NCI-H1694 (cell line): ENCODE measurements at places on chromosomes 13 and 19.

DNA sequence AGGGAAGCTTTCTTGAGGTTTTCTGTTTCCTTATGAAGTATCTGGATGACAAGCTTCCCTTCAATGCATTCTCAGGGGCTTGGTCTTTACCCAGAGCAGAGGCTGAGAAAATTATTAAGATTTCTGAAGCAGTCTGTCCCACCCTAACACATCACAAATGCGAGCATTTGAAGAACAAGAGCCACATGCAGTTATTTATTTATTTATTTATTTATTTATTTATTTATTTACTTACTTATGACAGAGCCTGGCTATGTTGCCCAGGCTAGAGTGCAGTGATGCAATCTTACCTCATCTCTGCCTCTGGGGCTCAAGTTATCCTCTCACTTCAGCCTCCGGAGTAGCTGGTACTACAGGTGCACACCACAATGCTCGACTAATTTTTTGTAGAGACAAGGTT lies 38.4 kb downstream of the SPRYD7 start:
- no peak for DNase-seq

DNA sequence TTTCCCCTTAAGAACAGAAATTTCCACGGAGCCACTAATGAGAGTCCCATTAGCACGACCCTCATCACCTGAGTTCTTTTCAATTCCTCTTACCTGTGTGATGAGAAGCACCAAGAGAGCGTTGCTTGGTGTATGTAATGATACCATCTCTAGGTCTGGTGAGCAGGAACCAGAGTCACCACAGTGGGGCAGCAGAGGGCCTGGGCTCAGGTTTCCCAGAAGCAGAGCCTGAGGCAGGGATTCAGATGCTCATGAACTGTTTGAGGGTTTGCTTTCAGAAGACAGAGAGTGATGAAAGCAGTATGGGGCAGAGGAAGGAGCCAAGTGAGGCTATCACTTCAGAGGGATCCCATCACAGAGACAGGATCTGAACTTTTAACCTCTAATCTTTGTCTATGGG lies 3.1 kb upstream of the PTPRH start:
- DNase-seq, result peak; percentile 75

- DNase-seq, result no peak
Measured at GRCh38 chr19:3606174-3606689, 443 bp downstream of the TBXA2R start.

DNA sequence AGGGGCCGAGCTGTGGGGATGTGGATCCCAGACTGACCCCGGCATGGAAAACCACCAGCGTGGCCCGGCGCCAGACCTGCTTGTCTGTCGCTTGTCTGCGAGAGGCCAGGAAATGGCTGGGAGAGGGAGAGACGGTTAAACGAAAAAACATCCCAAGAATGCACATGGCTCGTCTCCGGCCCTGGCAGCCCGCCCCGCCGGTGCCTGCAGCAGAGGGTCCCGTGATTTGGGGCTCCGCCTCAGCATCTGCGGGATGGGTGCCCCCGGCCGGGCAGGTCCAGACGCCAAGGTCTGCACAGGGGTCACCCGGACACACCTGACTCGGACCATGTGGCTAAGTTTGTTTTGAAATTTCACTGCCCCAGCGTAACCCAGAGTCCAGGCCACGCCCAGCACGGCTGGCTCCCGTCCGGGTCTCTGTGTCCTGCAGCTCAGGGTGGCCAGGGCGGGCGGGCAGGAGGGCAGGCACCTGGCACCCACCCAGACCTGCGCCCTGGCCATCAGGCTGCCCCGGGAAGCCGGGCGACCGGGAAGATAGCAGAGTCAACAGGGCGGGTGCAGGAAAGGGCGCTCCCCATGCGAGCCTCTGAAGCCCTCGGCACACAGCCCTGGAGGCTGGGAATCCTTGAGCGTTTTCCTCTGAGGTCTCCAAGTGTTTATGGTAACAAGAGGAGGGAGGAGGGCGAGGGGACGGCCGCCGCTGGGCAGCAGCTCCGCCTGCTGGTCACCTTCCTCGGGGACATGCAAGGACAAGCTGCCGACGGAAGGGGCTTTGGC lies 103.2 kb downstream of the GADD45B start:
- no peak for DNase-seq

DNA sequence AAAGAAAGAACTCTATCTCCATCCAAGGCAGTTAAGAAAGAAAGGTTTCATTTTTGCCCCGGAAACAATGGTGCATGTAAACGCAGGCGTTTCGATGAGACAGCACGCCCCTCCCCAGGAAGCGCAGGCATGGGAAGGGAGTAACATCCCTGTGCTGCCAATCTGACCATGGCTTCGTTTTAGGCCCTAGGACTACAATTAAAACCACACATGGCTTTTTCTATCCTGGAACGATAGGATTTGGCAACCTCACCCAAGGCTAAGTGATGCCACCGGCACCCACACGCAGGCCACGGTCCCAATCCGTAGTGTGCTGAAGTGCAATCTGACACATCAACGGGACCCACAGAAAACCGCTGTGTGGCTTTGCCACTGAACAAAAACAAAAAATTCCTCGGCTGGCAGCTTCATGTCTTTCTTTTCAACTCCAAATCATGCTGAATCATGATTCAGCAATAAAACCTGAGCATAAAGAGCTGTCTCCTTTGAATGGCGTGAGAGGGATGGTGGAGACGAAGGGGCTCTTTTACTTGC lies 24.2 kb downstream of the RANBP3 start:
- DNase-seq, result no peak

- no peak for DNase-seq
Measured at GRCh38 chr19:15074371-15074770, 7.6 kb upstream of the OR1I1 start.

GRCh38 chr19:28066161-28066560 lies 1146.8 kb downstream of the UQCRFS1 start:
- DNase-seq, result no peak

GRCh38 chr19:19192910-19193423 lies 909 bp downstream of the RFXANK start:
- no peak for DNase-seq

DNA sequence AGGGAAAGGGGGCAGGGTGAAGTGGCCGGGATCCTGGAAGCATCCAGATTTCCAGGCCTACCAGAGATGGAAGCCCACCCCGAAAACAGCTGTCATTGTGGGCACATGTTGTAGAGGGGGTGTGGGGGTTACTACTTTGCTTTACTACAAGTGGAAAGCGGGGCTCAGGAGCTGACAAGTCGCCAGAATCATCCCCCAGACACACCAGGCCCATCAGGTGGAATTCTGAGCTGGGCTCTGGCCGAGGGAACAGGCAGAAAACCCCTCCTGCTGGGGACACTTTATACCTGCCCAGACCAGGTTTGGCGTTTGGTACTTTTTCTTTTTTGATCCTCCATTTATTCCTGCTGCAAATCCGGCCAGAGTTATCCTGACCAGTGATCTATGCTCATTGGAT lies 3.8 kb downstream of the CDX2 start:
- no peak for DNase-seq

DNA sequence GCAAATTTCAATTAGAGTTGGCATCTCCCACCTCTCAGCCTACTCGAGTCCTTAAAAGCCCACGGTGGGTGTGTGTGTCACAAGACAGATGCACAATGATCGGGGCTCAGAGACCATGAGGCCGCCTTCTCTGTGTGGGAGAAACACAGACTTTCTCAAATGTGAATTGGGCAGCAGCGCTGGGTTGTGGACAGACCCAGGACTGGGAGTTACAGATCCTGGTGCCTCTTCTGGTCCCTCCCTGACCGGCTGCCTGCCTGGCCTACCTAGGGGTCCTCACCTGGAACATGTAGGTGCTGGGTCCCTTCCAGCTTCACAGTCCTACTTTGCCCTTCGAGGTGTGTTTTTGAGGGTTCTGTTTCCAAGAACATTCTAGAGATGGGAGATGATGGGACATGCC lies 4.9 kb downstream of the CEACAM8 start:
- no peak for DNase-seq

GRCh38 chr13:23899555-23899954 lies 2.3 kb upstream of the C1QTNF9B start:
- DNase-seq, result peak; percentile 45

GRCh38 chr13:70516226-70516625 lies 408.0 kb upstream of the KLHL1 start:
- no peak for DNase-seq

- DNase-seq, result no peak
Measured at GRCh38 chr13:103291798-103292572, 225.8 kb upstream of the SLC10A2 start.

DNA sequence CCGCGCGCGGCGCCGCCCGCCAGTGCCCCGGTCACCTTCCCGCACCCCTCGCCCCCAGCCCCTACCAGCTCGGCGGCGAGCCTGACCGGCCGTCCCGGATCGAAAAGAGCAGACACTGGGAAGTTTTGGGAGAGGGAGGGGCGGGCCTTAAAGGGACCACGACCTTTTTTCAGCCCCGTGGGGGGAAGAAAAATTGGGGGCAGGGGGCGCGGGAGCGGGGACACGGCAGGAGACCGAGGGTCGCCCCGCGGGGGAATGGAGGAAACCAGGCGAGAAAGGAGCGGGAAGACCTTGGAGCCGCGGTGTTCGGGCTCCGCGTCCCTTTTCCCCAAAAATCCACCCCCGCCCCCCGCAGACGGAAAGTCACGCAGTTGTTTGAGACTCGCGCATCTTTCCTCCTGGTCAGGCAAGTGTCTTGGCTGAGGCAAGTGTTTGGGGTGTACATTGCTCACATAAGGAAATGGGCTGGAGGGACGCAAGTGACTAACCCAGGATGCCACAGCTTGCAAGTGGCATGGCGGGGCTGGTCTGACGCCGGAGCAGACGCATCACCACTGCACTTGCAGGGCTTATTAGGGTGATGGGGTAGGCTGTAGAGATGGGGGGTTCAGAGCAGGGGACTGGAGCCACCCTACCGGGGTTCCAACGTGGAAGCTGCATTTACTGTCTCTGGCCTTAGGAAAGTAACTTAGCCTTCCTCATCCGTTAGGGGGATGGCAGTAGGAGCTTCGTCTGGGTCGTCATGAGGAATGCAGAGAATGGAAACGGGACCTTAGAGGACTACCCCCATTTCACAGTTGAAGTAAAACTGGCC lies 2.7 kb upstream of the HNRNPL start:
- DNase-seq, result no peak
